ENCODE measurements at places on chromosomes 2 and 18. TPM values are rescaled to one million over a fixed set of nuclear protein-coding genes. Genes with fewer than 3 reads are reported as not detected.

The GPAT2 gene
- 28.2 TPM for total RNA-seq

The MATN3 gene
- not detected for total RNA-seq

The IL1F10 gene
- total RNA-seq, result not detected

- ATAC-seq, result peak; percentile 92
Measured at GRCh38 chr2:38037757-38038621, 38.0 kb downstream of the CYP1B1 start.

DNA sequence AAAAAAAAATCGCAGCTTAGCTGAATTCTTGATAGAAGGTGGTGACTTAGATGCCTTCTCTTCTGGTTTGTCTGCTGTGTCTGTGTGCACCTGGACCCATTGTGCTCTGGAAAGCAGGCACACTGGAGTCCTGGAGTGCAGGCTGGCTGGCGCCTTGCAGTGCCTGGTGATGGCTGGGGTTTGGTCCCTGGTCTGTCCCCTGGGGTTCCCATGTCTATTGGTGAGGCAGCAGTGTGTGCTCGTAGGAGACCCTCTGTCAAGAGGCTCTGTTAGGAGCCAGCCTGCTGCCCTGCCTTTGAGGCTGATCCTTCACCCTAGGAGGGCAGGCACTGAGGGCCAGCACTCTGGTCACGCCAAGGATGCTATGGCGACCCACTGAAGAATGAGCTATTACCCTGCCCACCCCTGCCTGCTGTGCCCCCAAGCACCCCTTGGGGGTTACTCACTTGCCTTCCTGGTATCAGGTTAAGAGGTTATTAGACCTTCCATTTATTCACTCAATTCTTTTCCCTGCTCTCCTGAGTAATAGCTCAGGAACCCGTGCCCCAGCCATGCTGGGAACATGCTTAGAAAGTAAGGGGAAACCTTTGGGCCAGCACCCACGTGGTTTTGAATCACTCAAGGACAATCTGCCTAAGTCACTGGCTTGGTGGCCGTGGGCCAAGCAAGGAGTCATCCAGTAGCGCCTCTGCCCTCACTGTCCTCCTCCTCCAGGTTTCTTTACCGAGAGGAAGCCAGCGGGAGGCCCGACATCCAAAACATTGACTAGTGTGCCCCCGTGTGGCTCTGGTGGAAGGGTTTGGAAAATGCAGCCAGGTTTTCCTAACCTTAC, 284.5 kb downstream of the PRKCE start:
- peak; percentile 93 for ATAC-seq

- peak; percentile 2 for ATAC-seq
Measured at GRCh38 chr18:68714366-68714711, 569 bp downstream of the TMX3 start.

GRCh38 chr2:31383471-31384153, 30.9 kb downstream of the XDH start:
- peak; percentile 40 for ATAC-seq

- ATAC-seq, result no peak
Measured at GRCh38 chr2:128395640-128396499, 77.2 kb upstream of the HS6ST1 start.

DNA sequence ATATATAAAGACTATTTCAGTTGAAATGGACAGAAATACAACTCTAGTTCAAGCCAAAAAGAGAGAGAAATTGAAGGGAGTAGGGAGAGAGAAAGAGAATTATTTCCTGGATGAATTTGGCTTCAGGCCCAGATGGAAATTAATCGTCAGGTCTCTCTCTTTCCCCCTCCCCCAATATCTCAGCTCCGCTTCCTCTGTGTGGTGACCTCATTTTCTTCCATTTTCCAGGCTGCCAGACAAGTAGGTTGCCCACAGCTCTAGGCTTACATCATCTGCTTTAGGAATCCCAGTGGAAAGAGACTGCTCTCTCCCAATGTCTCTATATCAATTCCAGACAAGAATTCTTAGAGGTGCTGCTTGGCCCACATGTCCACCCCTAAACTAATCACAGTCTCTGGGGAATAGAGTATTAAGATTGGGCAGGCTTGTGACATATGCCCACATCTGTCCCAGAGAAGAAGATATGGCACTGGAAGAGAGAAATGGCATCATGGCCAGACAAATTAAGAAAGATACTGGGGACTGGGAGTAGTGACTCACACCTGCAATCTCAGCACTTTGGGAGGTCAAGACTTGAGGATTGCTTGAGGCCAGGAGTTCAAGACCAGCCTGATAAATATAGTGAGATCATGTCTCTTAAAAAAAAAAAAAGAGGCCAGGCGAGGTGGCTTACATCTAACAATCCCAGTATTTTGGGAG, 37.2 kb upstream of the CFAP36 start:
- no peak for ATAC-seq

Measured in activated T-helper 17 cell treated with anti-CD3 and anti-CD28 coated beads, Interleukin-2, amount 50 U/mL, for 72 hours (primary cell).